HL-60 (cell line): ENCODE measurements at places on chromosomes 4 and X.

DNA sequence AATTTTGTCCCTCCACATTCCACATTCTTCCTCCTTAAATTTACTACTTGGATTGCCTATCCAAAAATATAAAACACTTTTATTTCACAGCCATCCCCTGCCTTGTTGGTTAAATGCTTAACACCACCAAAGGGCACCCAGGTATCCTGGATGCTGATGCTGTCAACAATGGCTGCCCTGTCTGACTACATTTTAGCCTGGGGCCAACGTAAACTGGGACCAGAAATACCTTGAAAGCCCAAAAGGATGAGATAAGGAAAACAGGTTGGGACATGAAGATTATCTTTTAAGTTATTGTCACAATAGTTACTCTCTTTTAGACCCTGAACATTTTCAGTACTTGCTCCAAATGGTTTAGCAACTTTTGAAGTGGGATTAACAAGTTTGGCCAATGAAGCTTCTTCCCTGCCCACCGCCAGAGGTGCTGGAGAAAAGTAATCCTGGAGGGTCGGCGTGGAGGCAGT lies 775 bp upstream of the YIPF6 start:
- no peak for DNase-seq

DNA sequence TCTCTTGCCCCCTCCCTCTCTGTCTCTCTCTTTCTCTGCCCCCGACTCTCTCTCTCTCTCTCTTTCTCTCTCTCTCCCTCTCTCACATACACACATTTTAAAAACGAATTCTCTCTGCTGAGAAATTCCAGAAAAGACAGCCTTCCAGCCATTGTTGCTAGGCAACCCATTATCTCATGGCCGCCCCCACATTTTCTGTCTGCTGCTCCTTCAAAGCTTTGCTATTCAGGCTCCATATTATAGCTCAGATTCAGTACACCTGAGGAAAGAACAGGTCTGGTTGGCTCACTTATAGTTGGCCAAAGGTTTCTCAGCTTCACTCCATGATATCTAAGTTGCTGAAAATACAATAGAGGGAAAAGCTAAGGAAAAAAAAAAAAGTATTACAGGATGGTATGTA lies 174.4 kb upstream of the RADX start:
- no peak for DNase-seq

DNA sequence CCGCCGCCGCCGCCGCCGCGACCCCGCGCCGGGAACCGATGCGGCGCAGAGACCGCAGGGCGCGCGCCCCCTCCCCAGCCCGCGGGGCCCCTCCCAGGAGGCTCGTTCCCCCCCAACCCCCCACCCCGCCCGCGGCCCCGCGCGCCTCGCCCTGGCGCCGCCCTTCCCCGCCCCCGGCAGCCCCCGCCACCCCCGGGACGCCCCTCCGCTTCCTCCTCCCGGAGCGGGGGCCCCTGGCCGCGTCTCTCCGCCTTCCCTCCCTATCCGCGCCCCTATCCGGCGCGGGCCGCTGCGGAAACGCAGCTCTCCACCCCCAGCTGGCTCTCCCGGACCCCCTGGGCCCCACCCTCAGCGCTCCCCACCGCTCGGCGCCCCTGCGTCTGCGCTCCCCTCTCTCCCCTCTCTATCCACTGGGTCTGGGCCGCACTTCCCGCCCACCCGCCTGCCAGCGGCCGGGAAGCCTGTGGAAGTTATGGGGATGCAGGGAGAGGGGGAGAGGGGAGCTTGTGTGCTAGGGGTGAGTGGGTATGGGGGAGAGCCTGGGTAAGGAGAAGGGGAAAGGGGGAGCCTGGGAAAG lies at the start of gene TMEM271:
Gene TMEM271, minus strand, starts transcription at position 51 of the 577 bp plus-strand sequence. CDS start 233 bp downstream, outside the sequence.
- DNase-seq: no peak

DNA sequence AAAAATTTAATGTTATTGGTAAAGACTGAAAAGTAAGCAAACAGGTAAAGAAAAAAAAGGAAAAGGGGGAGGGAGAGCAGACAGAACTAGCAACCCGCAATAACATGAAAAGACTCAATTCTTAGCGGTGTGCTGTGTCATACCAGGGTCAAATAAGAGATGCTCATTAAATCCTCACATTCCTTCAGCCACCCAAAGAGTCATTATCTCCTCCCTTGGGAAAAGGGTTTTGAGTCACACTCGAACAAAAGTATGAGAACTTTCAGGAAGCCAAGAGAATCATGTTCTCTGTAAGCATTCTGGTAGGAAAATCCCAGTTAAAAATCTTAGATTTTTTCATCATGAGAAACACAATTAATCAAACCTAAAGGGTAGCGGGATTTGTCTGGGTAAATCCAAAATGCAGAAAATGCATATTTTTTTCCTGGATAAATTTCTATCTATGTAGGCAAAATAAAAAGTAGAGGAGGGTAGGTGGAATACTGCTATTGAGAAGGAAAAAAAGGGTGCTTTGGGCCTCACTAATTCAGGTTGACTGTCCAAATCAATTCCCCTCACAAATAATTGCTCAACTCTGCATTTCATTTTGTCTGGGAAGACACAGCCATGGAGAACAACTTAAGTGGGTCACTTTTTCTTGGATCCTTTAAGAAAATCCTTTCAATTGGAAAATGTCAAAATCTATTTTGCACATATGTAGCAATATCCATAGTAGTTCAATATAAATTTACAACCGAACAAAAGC lies 23.2 kb downstream of the TNIP3 start:
- no peak for DNase-seq

- peak; percentile 9 for DNase-seq
Observed at GRCh38 chrX:40552768-40553167, 28.0 kb upstream of the ATP6AP2 start.

DNA sequence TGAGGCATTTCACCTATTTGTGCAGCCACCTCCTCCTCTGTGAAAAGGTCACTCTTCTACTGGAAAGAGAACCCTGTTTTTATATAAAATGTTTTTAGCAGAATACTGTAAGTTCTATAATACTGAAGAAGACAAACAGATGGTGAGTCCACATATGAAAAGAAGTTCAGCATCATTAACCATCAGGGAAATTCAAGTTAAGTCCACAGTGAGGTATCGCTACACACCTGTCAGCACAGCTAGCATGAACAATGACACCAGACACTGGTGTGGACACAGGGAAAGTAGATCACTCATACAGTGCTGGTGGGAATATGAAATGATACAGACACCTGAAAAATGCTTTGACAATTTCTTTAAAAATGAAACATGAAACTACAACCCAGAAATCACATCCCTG lies 133.0 kb downstream of the MAD2L1 start:
- DNase-seq: no peak
